ENCODE measurements at places on chromosomes 6 and 20.
A peak's percentile ranks its signal among the peaks of the same experiment; 100 is the strongest.

GRCh38 chr6:159815410-159815809, 15.3 kb downstream of the PNLDC1 start:
- no peak for DNase-seq

DNA sequence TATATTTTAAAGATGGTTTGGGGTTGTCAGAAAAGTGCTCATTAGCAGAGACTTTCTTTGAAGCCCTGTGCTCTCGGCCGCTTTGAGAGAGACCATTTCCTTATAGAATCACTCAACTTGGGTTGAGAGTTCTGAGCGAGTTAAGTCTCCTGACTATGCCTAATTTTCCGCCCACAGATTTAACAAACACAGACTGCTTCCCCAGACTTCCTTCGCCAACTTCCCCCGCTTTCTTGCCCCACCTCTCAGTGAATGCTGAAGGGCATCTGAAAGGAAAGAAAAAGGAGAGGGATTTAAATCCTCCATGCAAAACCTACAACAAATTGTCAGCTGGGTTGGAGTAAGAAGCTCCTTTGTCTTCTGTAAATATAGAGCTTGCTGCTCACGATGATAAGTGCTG, 224.0 kb downstream of the EYA2 start:
- no peak for DNase-seq

DNA sequence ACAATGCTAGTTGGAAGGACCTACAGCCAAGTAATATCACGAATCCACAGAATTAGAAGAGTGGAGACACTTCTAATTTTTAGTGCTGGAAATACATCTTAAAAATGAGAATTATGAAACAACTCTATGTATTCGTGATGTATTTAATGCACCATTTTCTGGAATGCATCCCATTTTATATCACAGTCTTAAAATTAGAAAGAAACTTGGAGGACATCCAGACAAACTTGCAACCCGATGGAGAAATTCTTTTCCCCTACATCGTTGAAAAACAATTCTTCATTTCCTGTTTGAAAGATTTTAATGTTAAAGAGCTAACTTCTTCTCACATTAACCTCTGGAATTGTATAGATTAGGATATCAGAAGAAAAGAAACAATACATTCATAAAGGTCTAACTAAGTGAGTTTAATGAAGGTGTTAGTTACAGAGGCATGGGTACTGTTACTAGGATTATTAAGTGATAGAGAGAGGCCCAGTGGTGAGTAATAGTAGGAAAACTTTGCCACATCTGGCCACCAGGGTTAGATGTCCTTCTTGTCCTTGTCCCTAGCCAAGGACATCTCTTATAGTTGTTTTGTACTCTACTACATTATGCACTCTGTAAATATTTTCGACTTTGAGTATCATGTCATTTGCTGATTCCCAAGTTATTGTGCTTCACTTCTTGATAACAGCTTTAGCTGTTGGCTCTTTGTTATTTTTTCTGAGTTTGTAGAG, 502.4 kb upstream of the PTCHD4 start:
- DNase-seq, result no peak

- no peak for DNase-seq
These were observed 8.4 kb upstream of the TMEM200A start for GRCh38 chr6:130357436-130357835.

GRCh38 chr6:158810155-158811095, 8.7 kb downstream of the EZR start:
- no peak for DNase-seq

- no peak for DNase-seq
These were observed 26.8 kb downstream of the ZNF451 start for GRCh38 chr6:57116776-57117175.

DNA sequence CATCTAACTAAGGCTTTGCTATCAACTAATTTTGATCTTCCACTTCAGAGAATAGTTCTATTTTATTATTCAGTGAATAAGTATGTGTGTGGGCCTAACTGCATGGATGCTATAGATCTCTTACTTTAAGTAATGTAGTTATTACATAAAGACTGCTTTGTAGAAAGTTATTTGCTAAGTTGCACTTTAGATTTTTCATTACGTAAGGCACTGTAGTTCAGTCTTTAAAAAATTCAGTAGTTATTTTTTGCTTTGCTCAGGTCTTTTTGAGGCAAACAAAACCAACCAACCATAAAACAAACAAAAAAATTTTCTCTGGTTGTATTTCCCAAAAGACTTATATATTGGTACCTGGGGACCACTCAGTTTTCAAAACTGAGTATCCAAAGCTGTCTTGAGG, 53.0 kb downstream of the KCNQ5 start:
- no peak for DNase-seq

GRCh38 chr6:19322691-19323485, 514.3 kb upstream of the ID4 start:
- DNase-seq, result no peak

- no peak for DNase-seq
These were observed 54.4 kb upstream of the SLCO4A1 start for GRCh38 chr20:62587757-62588402.

DNA sequence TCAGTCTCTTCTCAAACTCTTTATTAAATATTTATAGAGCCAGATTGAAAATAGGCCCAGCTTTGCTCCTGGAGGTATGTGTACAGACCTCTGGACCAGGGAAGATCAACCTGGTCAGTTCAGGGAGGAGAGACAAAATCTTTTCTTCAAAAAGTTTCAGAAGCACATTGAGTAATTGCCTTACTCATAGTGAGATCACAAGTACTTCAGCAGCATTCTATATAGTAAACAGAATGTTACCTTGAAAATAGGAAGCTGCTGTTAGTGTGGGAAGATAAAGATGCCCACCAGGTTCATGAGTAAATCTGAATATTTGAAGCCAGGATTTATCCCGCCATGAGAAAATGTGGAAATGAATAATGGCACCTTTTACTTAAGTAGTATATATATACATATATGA, 665.9 kb upstream of the CITED2 start:
- DNase-seq, result no peak

GRCh38 chr20:5374171-5374570, 57.4 kb upstream of the PROKR2 start:
- no peak for DNase-seq

DNA sequence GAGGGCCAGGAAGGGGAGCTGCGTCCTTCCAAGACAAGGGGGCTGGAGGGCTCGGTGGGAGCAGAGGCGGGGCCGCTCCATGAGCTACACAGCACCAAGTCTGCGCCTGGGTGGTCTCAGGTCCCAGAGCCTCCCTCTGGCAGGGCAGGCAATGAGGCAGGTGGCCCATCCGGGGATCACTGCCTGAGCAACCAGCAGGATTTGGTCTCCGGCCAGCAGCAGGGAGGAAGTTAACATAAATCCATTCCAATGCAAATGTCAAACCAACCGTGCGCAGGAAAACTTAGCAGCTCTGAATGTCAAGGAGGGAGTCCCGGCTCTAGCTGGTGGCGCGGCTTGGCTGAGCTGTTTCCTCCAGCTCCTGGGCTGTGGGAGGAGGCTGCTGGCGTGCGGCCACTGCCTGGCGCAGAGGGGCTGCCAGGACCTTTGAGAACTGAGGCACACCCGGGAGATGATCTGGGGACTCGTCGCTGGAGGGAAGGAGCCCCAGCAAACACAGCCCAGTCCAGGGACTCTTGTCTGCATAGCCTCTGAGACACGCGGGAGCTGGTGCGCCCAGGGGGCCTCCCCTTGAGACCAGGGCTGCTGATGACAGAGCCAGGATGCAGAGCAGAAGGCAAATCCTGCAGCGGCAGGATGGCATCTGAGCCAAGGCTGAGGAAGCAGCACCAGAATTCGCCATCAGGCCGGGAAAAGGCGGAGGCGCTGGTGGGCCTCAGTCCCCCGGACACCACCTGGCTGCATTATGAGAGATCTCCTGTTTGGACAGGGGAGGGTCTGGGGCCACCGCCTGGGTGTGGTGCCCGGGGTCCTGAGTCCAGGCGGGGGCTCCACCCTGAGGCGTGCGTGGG, 33.1 kb upstream of the CHRNA4 start:
- no peak for DNase-seq

DNA sequence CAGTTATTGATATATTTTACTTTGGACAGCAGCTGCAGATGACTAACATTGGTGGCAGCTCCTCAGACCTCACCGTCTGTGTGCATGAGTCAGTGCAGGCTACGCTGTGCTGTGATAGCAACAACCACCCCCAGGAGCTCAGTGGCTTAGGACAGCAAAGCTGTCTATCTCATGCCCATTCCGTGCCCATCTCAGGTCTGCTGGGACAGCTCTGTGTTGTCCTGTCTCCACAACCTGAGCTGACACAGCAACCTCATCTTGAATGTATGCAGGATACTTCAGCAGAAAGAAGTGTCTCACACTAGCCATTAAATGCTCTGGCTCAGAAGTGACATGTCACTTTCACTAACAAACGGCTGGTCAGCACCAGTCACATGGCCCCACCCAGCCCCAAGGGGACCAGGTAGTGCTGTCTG, 47.7 kb downstream of the BANF2 start:
- DNase-seq, result no peak

DNA sequence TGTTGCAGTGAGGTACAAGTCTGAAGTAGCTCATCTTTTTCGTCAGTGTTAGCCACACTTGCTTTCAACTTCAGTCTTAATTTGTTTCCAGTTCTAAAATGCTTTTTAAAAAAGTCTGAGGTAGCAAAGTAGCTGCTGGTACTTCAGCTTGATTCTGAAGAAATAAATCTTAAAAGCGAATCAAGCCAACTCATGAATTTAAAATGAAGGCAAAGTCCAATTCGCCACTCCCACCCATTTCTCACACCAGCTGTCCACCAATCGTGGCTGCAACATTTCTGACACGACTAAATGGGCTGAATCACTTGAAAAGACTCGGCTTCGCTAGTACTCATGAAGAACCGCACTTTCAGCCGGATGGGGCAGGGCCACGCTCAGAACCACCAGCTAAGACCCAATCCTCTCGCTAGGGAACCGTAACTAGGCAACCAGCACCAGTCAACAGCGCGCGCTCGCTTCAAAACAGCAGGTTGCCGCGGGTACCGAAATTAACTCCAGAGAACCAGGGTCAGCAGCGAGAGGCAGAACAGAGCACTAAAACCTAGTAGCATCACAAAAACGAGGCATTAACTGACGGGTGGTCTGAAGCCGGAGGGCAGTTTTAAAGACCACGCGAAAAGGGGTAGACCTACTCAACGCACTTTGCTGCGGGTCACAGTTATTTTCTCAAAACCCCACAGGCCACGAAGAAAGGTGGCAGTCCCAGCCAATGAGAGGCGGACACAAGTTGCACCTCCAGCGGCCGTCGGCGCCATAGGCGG, 900 bp downstream of the BCLAF1 start:
- DNase-seq, result peak; percentile 87

- DNase-seq, result no peak
These were observed 311.3 kb downstream of the CDKAL1 start for GRCh38 chr6:20845592-20845991.

- peak; percentile 24 for DNase-seq
These were observed 29.2 kb downstream of the TFEB start for GRCh38 chr6:41705996-41706835.

- DNase-seq, result no peak
These were observed 182.6 kb downstream of the ERMARD start for GRCh38 chr6:169933839-169934698.

DNA sequence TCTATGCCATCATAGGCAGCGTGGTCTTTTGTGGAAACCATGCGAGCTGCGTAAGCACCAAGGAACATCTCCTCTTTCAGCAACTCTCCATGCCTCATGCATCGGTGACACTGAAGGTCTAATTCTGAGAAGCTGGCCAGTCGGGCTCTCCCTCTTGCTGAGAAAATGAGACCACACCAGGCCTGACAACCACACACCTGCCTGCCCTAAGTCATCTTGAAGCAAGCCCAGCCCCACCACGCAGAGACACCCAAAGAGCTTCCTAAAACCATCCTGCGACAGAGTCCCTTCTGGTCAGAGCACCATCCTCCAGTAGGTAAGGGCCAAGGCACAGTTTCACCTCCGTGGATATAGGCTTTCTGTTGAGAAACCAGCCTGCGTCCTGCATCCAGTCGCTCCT, 26.6 kb downstream of the PREX1 start:
- no peak for DNase-seq

DNA sequence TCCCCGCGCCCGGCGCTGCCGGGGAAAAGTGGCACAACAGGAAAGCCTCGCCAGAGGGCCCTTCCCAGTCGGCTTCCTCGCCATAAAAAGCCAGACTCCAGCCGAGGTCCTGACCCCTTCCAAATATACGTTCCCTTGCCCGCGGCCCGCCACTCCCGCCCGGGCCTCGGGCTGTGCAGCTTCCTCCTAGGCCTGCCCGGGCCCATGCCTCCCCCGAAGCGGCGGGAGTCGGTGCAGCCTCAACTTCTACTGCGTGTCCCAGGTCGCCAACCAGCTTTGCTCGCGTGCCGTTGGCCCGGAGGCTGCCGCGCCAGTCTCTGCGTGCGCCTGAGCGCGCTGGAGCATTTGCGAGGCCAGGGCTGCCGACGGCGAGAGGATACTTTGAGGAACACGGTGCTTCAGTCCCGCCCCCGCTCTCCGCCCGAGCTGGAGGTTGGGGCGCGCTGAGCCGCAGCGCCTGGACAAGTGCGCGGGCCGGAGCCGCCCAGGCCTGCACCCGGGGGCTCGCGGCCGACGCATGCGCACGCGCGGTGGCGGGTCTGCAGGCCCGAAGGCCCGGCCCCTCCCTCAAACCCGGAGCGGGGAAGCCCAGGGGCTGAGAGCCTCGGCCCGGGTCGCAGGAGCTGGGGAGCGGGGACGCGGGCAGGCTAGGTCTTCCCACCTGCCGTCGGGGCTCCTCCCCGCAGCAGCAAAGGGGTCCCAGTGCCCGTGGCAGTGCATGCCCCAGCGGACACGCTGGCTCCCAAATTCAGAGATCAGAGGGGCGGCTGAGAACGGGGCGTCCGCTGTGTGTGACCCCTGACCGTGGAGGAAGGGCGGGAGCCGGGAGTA, 10.2 kb downstream of the FOXC1 start:
- DNase-seq, result no peak
